Mesenteric fat pad (tissue), 1 donor: ENCODE measurements at places on chromosomes 1 and 21.

GRCh38 chr21:44996501-44996921 is 56.7 kb downstream of the SLX9 start:
- no peak for DNase-seq

GRCh38 chr1:111928531-111928930 is 60.9 kb downstream of the KCND3 start:
- DNase-seq: no peak

- DNase-seq: no peak
Observed at GRCh38 chr21:41488080-41488479, 19.9 kb downstream of the TMPRSS2 start.

DNA sequence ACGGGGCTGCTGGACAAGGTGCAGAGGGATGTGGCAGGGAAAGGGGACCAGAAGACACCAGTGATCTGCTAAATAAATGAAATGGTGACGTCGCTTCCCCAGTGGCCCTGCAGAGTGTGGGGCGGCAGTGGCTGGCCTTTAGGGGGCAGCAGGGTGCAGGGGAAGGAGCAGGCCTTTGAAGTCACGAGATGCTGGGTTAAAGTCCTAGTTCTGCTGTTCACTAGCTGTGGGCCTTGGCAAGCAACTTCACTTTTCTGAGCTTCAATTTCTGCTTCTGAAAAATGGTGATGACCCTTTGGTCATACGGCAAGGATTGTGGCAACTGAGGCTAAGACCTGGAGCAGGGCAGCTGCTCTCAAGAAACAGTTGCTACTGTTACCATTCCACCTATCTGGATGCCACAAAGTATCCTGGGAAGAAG is 9.2 kb upstream of the GALE start:
- DNase-seq: no peak

GRCh38 chr1:39105841-39106765 is 80.0 kb downstream of the NDUFS5 start:
- DNase-seq: no peak

DNA sequence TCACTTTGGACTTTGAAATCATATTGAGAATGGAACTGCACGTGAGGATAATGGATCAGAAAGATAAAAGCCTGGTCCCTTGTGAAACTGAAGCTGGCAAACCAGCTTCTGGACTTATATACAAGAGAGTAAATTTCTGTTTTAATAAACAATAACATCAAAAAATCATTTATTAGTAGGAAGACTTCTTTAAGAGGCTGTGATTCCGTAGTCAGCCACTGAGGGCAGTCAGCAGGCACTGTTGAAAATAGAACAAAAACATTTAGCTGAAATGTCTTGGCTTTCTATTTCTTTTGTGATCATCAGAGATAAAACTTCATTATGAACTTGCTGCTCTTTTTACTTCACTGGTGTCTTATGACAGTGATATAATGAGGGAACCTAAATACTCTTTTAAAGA is 489.4 kb downstream of the PCP4 start:
- DNase-seq: no peak

DNA sequence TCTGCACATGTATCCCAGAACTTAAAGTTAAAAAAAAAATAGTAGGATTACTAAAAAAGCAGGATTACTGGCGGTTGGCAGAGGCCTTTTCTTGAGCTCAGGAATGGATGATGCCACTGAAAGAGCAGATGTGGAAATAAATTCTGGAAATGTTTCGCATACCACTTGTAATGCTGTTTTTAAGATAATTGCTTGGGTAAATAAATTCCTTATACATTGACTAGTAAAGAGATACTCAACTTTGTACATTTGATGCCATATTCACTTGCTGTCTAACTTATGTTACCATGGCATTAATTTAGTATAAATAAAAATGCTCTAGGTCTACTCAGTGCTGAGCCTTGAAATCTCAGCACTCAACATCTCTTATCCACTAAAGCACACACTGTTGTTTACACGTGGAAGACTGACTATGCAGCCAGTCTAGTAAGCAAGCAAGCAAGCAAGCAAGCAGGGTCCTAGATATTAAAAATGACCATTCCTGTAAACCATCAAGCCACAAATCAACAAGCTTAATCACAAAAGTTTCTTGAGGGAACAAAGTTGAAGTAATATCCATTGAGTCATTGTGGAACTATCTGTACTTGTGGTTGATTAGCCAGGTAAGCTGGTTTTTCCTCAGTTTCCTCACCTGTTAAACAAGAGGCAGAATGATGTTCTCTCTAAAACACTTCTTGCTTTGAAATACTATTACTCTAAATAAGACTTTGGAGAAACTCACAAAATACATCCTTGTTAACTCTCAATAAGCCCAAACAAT is 1.7 kb upstream of the RASAL2 start:
- no peak for DNase-seq

DNA sequence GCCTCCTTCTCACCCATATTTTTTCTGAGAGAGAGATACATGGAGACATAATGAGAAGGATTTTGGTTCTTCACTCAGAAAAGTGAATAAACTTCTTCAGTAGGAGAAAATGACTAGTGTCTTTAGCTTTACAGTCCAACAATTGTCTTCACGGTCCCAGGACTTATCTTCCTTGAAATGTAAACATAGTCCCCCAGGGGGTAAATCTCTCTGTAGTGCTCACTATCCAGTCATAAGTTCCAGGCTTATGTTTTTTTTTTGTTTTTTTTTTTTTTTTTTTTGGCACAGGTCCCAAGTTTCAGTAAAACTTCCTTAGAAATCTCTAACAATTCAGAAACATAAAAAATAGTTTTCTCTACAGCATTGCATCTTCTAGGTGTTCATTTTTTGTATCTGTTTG is 890.2 kb upstream of the B3GALT2 start:
- DNase-seq: no peak

DNA sequence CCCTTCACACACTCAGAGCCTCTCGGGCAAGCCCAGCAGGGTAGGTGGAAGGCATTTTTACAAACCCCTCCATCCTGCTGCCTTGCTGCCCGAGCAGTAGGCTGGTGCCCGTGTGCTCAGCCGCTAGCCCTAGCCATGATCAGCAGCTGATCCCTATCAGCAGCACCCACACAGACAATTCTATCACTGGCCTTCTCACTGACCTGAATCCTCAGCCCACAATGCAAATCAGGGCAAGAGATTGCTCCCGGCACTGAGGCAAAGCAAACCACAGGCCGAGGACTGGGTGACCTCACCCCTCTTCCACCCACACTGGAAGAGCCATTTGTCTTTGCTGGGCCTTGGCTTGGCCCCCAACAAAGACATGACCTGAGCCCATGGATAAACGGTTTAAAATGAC is 895 bp upstream of the PDZK1 start:
- no peak for DNase-seq

DNA sequence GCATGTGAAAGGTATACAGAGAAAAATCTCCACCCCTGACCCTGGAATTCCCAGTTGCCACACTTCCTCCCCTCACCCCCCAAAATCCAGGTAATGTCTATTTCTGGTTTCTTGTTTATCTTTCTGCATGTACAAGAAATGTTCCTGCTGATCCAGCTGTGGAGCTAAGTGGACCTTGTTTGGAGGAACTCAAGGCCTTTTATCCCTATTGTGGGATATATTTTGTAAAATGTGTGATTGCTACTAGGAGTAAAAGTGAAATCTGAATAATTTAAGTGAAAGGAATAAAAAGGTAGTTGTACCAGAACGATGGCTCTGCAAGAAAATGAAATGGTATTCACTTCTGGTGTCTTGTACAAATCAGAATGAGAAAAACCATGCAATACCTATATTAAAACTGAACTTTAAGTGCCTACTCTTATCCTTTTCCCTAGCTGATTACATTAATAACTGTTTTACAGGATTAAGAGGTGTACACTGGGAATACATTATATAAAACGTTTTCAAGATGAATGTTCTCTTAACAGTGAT is 3.0 kb downstream of the SPEN start:
- DNase-seq: no peak

DNA sequence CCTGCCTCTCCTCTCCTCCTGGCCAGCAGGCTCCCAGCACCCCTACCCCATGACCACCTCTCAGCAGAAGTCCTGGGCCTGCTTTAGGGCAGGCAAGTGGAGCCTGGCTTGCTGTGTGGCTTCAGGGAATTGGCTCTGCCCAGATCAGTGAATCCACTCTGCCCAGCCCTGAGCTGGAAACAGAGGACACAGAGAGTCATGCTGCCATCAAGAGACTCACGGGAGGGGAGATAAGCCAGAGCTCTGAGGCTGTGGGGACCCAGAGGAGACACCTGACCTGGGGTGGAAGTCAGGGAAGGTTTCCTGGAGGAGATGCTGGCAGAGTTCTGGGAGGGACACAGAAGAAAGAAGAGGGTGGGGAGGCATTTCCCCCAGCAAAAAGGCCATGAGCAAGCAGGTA is 54.2 kb downstream of the GLIS1 start:
- DNase-seq: no peak

- no peak for DNase-seq
Observed at GRCh38 chr1:2833454-2834145, 32.1 kb upstream of the TTC34 start.

DNA sequence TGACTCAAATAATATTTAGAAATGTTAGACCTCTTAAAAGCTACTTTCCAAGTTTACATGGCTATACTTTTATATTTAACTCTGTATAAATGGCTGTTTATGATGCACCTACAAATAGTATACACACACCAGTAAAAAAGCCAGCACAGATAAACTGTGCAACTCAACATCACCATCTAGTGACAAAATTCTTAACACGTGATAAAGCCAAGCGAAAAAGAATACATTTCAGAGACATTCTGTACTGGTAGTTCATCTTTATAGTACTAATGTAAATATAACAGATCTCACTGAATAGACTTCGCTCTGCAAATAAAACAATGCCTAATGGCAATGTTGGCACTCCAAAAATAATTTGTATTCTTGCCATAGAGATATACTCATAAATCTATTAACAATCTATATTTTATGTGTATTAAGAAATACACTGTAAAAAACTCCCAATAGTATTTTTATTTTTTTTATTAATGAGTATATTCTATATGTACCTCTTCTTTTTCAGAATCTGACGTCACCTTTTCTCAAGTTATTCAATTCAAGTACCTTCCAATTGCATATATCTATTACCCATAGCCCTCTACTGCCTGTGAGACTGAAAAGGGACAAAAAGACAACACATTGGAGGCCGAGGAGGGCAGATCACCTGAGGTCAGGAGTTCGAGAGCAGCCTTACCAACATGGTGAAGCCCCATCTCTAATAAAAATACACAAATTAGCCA is 100.2 kb downstream of the DPYD start:
- no peak for DNase-seq

- no peak for DNase-seq
Observed at GRCh38 chr1:197485790-197486189, 217.7 kb downstream of the CRB1 start.

DNA sequence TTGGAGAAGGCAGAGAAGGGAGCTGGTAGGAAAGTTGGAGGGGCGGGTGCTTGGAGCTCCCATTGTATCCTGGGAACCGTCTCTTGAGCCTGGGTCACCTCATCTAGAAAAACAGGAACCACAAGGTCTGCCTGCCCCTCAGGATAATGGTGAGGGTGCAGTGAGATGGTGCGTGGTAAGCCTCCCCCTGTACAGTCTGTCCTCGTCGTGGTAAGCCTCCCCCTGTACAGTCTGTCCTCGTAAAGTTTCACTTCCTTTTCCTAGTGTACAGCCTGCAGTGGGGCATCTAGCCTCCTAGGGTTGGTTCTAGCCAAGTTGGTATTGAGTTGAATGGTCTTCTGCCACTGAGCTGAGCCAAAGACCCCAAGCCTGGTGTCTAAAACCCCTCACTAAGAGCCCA is 66.5 kb upstream of the IGSF21 start:
- no peak for DNase-seq

DNA sequence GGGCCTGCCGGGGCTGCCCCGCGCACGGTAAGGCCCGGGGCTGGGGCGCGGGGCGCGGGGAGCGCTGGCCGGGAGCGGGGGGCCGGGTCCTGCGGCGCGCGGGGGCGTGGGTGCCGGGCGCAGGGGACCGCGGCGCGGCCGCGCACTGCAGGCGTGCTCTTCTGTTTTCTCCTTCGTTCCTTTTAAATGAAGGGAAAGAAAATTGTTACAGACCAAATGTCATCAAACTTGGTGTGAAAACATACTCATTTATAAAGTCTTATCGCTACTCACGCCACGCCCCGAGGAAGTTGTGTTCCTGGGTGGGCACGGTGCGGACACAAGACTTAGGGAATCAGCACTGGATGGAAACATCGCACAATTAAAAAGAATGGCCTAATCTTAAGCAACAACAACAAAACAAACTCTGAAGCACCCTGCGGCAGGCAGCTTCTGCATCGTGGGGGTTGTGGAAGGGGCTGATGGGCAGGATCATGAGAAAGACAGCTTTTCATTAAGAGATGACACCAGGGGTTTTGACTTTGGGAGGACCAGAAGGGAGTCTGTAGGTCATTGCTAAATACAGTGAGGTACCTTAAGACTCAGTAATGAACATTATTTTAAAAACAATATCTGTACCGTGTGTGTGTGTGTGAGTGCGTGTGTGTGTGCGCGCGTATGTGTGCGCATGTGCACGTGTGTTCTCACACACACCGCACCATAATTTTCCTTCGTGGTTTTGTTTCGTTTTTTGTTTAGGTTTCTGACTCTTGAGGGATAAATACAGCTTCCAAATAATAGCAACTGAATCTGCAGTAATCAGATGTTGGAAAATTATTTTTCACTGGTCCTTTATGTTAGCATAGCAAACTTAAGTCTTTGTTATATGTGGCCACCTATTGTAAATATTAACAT is 548 bp downstream of the B3GALT5 start:
- DNase-seq: no peak

- peak; percentile 76 for DNase-seq
Observed at GRCh38 chr1:205576011-205576410, 55.8 kb downstream of the ELK4 start.

DNA sequence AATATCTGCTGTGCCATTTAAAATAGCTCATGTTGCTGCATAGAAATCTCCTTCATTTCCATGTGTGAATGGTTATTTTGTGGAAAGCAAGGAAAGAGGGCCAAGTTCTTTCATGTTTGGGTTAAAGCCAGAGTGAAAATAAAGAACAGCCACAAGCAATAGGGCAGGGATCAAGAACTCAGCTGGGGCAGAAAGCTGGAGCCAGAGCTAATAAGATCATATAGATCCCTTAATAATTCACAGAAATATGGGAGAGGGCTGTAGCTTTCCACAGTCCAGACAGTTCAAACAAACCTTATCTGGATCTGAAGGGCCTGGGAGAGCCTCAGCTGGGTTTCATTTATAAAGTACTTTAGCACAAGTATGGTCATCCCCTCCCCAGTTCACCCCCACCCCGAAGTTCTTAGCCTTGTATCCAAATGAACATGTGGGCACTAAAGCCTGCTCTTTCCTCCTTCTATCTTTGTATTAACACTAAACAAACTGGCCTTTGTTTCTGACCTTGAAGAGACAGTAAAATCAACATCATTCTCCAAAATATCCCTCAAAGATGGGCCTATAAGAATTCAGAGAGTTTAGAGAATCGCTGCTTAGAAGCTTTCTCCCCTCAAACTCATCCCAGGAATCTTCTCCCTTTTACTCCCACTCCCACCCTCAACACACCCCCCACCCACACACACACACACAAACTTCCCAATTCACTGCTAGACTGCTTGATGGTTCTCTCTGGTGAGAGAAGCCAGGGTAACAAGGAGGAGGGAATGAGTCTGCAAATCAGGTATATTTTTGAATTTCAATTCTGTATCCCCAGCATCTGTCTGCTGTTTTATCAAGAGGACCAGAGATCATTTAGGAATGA is 41.7 kb downstream of the UTP25 start:
- DNase-seq: no peak
